ENCODE measurements at places on chromosomes 6 and 20. TPM values are rescaled to one million over a fixed set of nuclear protein-coding genes. Genes with fewer than 3 reads are reported as not detected.

GRCh38 chr6:21902628-21903169 lies 309.1 kb downstream of the SOX4 start:
- no peak for DNase-seq

- DNase-seq, result no peak
Observed at GRCh38 chr6:166284640-166285039, 23.6 kb downstream of the PRR18 start.

DNA sequence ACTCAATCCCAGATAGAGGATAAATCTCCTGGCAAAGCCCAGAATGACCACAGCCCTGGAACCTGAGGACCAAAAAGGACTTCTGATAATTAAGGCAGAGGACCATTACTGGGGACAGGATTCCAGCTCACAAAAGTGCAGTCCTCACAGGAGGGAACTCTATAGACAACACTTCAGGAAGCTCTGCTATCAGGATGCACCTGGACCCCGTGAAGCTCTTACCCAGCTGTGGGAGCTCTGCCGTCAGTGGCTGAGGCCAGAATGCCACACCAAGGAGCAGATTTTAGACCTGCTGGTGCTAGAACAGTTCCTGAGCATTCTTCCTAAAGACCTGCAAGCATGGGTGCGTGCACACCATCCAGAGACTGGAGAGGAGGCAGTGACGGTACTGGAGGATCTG lies 992 bp downstream of the ZSCAN16 start:
- no peak for DNase-seq

GHRH gene
- not detected for total RNA-seq

DNA sequence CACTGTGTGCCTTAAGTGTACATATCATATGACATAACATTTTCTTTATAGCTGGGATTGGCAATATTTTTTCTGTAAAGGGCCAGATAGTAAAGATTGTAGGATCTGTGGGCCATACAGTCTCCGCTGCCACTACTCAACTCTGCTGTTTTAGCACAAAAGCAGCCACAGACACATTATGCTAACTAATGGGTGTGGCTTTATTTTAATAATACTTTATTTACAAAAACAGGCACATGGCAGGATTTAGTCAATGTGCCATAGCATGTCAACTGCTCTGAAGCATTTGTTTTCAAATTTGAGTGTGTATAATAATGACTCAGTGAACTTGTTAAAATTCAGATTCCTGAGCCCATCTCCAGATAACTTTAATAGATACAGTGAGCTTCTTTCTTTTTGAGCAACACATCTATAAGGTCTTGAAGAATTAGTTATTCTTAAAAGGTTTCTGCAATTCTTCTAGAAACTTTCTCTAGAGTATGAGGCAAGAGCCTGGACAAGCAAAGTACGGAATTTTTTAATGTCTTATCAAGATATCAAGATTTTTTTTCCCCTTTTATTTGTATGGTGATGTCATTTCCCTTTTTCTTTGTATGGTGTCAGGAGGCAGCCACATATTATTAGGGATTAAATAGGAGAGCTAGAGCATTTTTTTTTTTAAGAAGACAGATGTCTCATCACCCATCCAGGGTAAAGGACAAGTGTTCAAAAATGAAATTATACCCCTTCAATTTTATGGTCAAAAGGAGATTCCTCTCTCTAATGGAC lies 518.3 kb downstream of the DHX35 start:
- no peak for DNase-seq

SIRPA gene
- 14.5 TPM for total RNA-seq

- DNase-seq, result no peak
Observed at GRCh38 chr20:57397693-57398108, 6.5 kb downstream of the RBM38 start.

- DNase-seq, result no peak
Observed at GRCh38 chr20:47652301-47652700, 133.0 kb downstream of the SULF2 start.

DNA sequence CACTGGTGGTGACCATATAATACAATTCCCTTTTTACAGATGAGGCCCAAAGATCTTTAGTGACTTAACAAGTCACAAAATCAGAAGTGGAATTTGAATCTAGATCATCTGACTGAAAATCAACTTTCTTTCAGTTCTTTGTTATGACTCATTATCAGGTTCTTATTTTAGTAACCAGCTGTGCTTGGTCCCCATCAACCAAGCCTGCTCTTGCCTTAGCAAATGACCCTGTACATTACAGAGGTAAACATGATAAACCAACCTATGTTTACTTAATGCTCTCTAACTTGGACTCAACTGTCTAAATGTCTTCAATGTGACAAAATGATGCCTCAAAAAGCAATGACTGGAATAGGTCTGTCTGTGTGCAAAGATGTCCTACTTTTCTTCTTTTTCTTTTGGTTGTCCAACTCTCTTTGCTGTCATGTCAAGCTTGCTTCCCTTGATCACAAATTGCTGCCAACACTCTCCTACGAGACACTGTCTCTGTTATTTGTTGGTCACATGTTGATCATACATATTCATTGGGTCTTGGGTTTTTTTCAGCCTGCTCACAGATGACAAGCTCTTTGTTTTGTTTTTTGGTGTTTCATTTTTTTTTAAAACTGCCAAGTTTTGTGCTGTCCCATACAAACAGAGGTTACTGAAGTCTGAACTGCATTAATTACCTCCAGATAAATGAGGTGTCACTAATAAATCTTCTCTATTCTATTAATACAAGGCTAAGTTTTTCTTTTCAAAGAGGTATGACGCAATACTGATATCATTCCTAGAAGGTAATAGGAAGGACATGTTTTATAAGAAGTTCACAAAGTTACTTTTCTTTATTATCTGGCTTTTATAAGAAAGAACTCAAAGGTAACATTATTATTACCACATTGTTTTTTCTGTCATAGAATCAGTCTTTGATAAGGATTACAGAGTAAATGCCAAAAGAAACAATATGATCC lies 62.2 kb upstream of the PLN start:
- DNase-seq, result no peak

DNA sequence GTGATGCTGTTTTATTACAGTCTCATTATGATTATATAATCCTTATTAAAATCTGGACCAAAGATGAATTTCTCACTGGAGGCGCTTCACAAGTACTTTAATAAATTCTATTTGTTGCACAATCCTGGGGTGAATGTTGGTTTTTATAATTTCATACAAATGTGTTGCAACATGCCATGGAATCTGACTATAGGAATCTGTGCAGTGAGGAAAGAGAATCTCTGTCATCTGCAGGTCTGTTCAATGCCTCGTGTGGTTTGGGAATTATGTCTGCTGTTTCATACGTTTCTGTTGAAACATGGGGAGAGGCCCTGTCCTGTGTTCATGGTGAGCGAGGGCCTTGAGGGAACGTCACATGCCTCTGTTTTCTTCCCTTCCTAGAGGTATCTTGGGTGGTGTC lies 277.3 kb downstream of the CDH4 start:
- DNase-seq, result no peak

ANKEF1 gene
- total RNA-seq, result 9.0 TPM
